Heart left ventricle (tissue), 16 donors: ENCODE measurements at places on chromosomes 16 and 17. TPM values are rescaled to one million over a fixed set of nuclear protein-coding genes. Genes with fewer than 3 reads are reported as not detected.

GRCh38 chr16:79618041-79618691 is 17.6 kb upstream of the MAF start:
- DNase-seq: no peak

DNA sequence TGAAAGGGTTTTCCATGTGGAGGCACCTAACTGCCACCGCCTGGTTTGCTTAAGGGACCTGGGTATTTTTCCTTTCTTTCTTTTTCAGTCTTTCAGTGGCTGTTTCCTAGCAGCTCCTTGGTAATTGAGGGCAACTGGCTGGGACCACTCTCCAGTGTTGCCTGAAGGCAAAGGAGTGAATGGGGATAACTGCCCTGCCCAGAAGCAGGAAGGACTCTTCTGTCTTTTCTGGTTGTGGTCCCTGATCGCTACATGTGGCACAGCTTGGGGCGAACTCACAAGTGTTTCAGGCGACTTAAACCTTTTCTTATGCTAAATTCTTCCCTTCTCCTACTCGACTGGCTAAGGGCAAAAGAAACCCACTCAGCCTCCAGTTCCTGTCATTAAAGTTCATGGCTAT is 10.1 kb upstream of the TMEM98 start:
- DNase-seq: no peak

DNA sequence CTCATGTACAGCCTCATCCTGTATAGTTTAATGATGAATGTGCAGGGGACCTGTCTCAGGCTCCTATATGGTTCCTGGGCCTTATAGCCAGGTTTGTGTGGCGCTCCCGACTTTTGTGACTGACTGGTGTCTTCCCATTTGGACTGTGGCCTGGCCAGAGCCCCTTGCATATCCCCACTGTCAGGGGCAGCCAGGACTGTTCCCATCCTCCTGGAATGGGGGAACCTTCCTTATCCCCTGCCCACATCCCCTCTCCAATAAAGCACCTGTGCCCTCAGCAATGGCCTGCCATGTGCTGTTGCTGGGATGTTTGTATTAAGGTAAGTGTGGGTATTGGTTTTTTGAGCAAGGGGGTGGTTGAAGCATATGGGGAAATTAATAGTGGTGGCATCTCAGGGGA is 2.6 kb downstream of the B3GNT9 start:
- no peak for DNase-seq

DNA sequence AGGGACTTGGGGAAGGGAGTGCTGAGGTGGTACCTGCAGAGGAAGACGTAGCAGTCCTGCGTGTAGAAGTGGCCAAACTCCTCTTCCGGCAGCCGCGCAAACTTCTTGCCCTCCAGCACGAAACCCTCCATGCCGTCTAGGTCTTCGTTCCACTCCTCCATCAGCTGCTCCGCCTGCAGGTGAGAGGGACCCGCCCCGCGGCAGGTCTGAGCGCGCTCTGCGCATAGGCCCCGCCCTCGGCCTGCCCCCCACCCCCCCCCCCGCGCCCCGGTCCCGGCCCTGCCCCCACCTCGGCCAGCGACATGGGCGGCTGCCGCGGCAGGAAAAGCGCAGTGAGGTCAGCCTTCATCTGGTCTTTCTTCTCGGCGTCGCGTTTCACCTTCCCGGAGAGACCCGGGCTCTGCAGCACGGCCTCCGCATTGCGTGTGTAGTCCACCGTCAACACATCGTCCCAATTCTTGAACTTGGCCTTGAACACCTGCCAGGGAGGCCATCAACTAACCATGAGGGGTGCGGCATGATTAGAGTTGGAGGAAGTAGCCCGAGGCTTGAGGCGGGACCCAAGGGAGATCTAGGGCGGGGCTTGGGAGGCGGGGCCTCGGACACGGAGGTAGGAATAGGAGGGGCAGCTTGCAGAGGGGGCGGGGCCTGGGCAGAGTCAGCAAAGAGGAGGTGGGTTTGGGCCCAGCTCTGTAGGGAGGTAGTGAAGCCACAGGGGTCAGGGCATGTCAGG is 11.5 kb downstream of the FLII start:
- peak; percentile 67 for DNase-seq

- DNase-seq: no peak
Observed at GRCh38 chr16:57889960-57890751, 80.8 kb downstream of the CNGB1 start.

DNA sequence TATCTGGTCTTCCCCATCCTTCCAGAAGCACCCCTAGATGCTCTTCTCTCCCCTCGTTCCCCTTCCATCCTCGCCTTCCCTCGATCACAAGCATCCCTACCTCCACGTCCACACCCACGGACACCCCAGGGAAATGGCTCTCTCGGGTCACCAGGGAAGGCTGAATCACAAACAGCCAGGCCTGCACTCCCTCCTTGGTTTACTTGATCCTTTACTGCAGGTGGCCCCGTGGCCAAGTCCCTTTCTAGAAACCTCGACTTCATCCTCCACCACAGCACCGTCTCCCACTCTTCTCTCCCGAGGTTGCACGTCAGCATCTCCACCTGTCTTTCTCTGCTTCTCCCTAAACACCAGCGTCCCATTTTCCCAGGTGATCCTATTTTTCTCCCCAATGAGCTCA is 6.5 kb upstream of the RBFOX3 start:
- no peak for DNase-seq

GRCh38 chr16:31508706-31509195 is 560 bp upstream of the RUSF1 start:
- no peak for DNase-seq

DNA sequence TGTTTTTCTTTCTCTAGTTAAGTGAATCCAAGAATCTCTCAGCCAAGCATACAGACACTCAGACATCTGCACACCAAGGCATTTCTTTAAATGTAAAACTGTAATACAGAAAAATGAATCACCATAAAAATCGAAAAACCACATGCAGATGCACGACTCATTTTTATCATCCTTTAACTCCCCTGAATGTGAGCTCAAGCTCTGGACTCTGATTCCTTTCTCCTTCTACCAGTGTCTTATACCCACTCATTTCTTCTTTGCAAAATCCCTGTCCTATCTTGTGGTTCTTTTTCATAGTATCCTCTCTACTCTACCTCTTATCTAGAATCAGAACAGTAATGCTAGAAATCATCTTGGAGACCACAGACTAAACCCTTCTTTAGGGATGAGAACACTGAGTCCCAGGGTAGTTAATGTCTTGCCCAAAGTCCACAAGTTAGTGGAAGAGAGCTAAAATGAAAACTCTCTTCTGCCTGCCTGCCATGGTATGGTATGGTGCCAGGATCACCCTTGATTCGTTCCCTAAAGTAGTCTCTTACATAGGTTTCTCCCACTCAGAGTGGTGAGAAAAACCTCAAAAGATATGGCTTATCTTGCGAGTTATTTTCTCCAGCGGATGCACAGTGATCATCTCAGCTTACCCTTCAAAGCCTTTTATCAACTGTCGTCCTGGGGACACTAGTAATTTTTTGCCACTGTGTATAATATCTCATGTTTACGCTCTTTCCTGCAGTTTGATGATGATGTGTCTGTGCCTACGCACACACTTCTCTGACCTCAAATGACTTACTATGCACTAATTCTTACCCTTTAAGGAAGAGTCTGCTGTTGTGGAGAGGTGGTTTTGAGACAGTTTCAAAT is 30.2 kb downstream of the BRD7 start:
- DNase-seq: no peak

DNA sequence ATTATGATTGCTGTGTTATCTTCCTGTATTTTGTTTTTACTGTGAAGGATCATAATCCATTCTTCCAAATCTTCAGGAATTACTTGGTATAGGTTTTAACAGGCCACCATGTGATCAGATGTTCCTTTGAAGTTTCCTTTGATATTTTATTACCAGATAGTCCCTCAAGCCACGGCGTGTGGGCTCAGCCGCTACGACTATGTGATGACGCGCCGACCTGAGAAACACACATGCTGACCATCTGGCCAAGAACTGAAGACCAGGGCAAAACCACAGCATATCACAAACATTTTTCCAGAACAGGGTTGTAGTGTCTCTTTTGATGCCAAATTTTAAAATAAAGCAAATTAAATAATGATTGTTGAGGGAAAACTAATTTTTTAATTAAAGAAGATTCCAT is 47.3 kb downstream of the ZCCHC14 start:
- no peak for DNase-seq

DNA sequence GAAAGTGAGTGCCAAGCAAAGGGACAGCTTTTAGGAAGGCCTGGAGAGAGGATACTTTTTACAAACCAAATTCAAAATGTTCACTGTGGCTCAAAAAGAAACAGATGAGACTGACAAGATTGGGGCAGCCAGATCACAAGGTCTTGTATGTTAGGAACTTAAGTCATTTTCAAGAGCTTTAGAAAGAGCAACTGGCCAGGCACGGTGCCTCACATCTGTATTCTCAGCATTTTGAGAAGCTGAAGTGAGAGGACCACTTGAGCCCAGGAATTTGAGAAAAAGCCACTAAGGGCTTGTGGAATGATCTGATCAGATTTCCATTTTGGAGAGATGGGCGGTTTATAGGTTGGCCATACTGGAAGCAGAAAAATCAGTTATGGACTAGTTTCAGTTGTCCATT is 17.2 kb downstream of the SPAG9 start:
- DNase-seq: no peak

- DNase-seq: no peak
Observed at GRCh38 chr16:66440970-66441369, 13.9 kb downstream of the BEAN1 start.

- peak; percentile 10 for DNase-seq
Observed at GRCh38 chr16:84053237-84053636, 10.6 kb upstream of the SLC38A8 start.

DNA sequence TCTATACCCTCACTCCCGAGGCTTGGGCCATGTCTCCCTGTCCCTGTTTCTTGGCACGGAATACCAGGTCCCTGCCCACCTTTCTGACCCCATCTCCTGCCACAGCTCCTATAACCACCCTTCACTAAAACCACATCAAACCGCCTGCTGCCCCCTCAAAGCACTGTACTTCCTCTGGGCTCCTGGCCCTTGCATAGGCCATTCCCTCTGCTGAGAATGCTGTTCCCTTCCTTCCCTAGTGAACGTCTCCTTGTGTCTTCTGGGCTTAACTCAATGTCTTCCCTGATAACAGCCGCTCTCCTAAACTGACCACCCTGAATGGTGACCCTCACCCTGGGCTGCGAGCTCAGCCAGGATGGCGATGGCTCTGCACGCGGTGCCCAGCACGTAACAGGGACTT is 10.7 kb downstream of the AANAT start:
- no peak for DNase-seq

DNA sequence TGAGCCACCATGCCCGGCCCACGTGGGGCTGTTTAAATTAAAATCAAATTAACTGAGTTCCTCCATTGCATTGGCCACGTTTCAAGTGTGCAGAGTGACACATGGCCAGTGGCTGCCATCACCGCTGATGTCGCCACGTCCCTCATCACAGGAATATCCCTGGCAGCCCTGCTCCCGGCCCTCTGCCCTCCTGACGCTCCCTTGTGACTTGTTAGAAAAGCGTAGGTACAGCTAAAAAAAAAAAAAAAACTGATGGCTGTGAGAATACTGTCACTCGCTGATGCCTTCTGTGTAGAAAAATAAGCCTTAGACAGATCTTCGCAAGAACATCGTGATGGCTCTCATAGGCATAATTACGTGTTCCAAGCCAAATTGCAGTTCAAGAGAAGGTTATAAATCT is 21.7 kb downstream of the CARHSP1 start:
- no peak for DNase-seq

GRCh38 chr17:10144982-10145381 is 53.4 kb downstream of the GAS7 start:
- DNase-seq: no peak

DNA sequence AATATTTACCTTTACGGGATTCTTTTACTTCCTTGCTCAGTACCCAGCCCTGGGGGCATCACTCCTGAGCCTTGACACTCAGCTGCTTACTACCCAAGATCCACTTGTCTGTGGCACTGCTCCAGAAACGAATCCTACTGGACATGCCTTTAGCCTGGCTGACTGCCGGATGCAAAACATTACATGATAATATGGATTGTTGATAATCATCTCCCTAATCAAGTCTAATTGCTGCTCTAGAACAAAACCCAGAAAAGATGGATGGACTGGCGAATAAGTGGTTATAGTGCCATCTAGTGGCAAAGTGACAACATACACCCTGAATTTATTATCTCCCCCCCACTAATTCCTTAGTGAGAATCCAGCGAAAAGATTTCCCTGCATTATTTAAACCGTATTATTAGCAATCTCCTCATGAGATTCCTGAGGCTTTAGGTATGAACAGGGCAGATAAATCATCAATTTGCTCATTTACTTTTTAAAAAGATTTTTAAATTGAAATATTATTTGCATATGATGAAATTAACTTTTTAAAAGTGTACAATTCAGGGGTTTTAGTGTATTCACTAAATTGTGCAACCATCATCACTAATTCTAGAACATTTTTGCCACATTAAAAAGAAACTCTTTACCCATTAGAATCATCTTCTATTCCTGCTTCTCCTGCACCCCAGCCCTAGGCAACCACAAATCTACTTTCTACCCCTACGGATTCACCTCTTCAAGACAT is 61.6 kb downstream of the RGS9 start:
- no peak for DNase-seq

GRCh38 chr16:84327926-84328505 is 33.3 kb downstream of the WFDC1 start:
- DNase-seq: no peak

DNA sequence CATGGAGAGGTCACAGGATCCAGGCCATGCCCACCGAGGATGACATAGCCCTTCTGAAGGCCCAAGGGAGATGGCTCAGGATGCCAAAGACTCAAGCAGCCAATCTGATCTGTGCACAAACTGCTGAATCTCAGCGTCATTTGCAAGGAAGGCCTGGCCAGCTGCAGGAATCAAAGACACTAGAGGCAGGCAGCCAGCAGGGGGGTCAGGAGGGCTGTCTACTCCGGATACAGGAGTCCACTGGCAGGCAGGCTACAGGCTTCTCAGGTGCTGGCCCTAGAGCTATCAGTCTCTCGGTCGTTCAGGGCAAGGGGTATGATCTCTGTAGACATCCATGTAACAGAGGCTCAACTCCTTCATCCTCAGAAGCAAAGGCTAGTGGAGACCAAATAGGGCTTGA is 1735.3 kb downstream of the TP53TG3F start:
- no peak for DNase-seq

The UBFD1 gene
- total RNA-seq: 86.4 TPM

The NPIPA3 gene
- total RNA-seq: 0.47 TPM

The HOXB4 gene
- total RNA-seq: 0.54 TPM

The CRHR1 gene
- total RNA-seq: 0.52 TPM

The TVP23A gene
- total RNA-seq: 0.30 TPM

The CD300E gene
- total RNA-seq: not detected

The ZG16 gene
- total RNA-seq: not detected

The TTC19 gene
- total RNA-seq: 34.2 TPM

The DCUN1D3 gene
- 16.2 TPM for total RNA-seq

The SYCE1L gene
- not detected for total RNA-seq
